CD4-positive, alpha-beta T cell (primary cell): ENCODE measurements at places on chromosomes 6 and 20. TPM values are rescaled to one million over a fixed set of nuclear protein-coding genes. Genes with fewer than 3 reads are reported as not detected.

The EDN1 gene
- total RNA-seq = 1.1 TPM

- no peaks in the 10 kb centered on the region for H3K36me3 ChIP-seq
- no peak overlapping the region for H3K4me3 ChIP-seq
- peaks cover 73% of the 10 kb centered on the region for H3K27me3 ChIP-seq
- DNase-seq = no peak
- no peak overlapping the region for H3K27ac ChIP-seq
These were observed 6.3 kb downstream of the BMP6 start for GRCh38 chr6:7732228-7732627.

GRCh38 chr20:57025261-57025660 lies 241.2 kb downstream of the BMP7 start:
- H3K27ac ChIP-seq = no peak overlapping the region
- H3K27me3 ChIP-seq = peaks cover 6% of the 10 kb centered on the region
- no peak for DNase-seq
- H3K36me3 ChIP-seq = no peaks in the 10 kb centered on the region
- no peaks in the 10 kb centered on the region for H3K4me1 ChIP-seq

DNA sequence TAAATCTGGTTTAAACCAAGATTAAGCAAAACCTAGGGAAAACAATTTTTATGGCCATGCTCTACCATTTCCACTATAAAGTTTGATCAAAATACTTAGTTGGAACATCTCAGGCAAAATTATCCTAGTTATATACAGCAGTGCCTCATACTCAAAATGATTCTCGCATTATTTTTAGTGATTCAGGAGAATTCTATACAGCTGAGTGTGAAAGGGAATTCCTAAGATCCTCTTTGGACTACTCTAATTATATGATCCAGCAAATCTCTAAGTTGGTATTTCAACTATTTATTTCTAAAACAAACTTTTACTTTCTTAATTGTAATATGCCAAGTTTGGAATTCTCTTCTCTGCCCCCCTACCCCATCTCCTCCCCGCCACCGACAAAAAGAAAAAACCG lies 8.6 kb downstream of the DTNBP1 start:
- no peak overlapping the region for H3K4me3 ChIP-seq
- no peak overlapping the region for H3K27ac ChIP-seq
- H3K27me3 ChIP-seq = no peaks in the 10 kb centered on the region
- no peak for DNase-seq
- H3K36me3 ChIP-seq = peaks cover 12% of the 10 kb centered on the region

DNA sequence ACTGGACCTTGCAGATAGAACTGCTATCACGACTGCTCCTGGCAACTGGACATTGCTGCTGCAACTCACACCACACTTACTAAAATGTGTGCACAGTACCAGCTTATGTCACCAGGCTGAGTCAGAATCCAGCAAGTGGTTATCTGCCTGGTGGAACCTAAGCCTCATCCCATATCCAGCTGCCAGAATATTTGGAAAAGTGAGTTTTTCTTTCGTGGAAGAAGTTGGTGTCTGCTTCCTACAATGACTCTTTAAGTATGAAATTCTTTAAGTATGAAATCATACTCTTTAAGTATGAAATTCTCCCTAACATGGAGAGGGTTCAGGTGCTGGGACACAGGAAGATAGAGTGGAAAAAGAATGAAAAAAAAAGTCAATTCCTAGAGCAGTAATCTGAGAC lies 16.4 kb upstream of the POLR1H start:
- no peak overlapping the region for H3K27ac ChIP-seq
- H3K4me3 ChIP-seq = no peak overlapping the region

DNA sequence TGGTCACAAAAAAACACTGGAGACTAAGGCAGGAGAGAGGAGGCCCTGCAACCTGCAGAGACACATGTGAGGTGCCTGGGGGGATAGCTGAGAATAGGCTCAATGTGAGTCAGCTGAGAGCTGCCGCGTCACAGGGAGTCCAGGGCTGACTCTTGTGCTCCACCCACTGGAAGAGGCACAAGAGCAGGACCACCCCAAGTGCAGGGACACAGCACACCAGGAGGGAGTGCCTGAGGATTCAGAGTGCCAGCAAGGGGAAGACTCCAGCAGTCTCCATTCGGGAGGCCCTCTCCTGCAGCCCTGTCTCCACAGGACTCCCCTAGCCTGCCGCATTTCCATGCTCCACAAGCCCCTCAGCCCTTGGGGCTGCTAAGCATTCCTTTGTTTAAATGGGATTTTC lies 105.5 kb downstream of the HUS1B start:
- H3K4me1 ChIP-seq = peaks cover 9% of the 10 kb centered on the region
- DNase-seq = no peak
- no peaks in the 10 kb centered on the region for H3K27me3 ChIP-seq
- H3K36me3 ChIP-seq = peaks cover 46% of the 10 kb centered on the region
- H3K4me3 ChIP-seq = no peak overlapping the region
- H3K27ac ChIP-seq = no peak overlapping the region

The EBF4 gene
- total RNA-seq = 5.1 TPM

The FRS3 gene
- 4.6 TPM for total RNA-seq

DNA sequence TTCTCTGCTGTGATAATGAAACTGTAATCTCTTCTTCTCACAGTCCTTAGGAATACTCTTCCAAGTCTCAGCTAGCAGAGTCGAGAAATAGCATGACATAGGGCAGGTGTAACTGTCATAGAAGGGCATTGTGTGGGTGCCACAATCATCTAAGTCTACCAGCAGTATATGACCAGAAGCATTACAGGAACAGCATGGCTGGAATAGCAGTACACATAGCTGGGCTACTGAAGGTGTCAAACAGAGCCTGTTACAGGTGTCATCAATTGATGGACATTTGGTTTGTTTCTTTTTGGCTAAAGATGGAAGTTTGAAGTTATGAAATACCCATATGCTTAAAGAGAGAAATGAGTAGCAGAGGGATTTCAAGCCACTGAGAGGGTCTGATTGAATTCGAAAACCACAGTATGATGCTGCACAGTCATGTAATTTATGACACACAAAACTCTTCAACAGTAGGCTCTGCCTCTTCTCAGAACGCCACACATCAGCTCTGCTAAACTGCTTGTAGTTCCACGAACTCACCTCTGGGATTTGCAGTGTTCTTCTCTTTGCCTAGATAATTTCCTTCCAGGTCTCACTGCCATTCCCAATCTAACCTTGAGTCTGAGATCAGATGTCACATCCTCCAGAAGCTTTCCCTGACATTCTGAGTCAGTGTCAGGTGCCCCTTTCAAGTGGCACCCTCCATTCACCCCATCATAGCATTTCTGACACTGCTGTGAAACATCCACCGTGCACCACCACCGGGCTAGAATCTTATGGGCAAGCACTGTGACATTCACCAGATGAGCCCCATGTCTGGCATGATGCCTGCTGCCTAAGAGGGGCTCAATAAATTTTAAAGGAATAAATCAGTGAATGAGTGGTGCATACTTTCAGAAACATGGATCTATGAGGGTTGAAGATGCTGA lies 151.0 kb downstream of the ADAT2 start:
- H3K36me3 ChIP-seq = no peaks in the 10 kb centered on the region
- no peaks in the 10 kb centered on the region for H3K4me1 ChIP-seq
- no peak for DNase-seq
- no peaks in the 10 kb centered on the region for H3K27me3 ChIP-seq

DNA sequence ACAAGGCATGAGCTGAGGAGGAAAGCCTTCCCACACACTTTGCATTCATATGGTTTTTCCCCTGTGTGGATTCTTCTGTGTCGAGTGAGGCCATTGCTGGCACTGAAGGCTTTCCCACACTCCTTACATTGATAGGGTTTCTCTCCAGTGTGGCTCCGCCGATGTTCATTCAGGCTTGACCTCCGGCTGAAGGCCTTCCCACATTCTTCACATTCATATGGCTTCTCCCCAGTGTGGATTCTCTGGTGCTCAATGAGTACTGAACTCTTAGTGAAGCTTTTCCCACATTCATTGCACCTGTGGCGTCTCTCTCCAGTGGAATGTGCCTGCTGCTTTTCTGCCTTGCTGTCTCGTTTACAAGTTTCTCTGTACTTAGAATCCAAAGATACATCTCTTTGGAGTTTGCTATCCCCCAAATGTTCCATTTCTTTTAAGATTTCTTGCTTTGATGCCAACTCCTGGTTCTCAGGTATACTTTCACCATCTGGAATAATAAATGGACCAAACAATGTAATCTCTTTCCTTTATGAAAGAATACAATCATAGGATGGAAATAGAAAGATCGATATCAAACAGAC lies 9.5 kb downstream of the ZSCAN31 start:
- no peak for DNase-seq
- H3K4me1 ChIP-seq = no peaks in the 10 kb centered on the region
- no peaks in the 10 kb centered on the region for H3K36me3 ChIP-seq
- H3K4me3 ChIP-seq = no peak overlapping the region
- no peak overlapping the region for H3K27ac ChIP-seq
- no peaks in the 10 kb centered on the region for H3K27me3 ChIP-seq

- H3K36me3 ChIP-seq = no peaks in the 10 kb centered on the region
- peaks cover 3% of the 10 kb centered on the region for H3K27me3 ChIP-seq
- H3K4me1 ChIP-seq = no peaks in the 10 kb centered on the region
These were observed 17.4 kb upstream of the PBOV1 start for GRCh38 chr6:138235693-138236092.

The DACT2 gene
- not detected for total RNA-seq

DNA sequence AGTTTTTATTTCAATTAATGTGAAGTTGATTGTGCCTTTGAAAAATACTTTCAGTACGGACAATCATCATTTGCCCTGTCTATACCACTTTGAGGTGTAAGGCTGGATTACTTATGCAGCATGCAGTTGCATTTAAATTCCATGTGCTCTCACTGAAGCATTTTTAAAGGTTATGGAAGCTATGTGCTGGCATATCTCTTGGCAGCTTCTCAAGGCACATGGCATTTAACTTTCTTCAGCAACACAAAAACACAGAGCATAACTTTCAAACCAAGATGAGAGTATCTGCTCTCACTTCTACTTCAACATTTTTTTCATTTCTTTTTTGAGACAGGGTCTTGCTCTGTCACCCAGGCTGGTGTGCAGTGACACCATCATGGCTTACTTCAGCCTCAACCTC lies 360.6 kb upstream of the RUNX2 start:
- H3K36me3 ChIP-seq = no peaks in the 10 kb centered on the region
- no peak overlapping the region for H3K4me3 ChIP-seq
- H3K27ac ChIP-seq = no peak overlapping the region
- no peak for DNase-seq
- H3K4me1 ChIP-seq = no peaks in the 10 kb centered on the region

- no peaks in the 10 kb centered on the region for H3K27me3 ChIP-seq
- H3K4me3 ChIP-seq = no peak overlapping the region
- no peaks in the 10 kb centered on the region for H3K4me1 ChIP-seq
- DNase-seq = no peak
These were observed 991.0 kb downstream of the KIF16B start for GRCh38 chr20:15582146-15582760.

The HSPA1L gene
- total RNA-seq = 1.7 TPM

The TGM3 gene
- not detected for total RNA-seq

The SSTR4 gene
- total RNA-seq = not detected
